ENCODE measurements at places on chromosomes 5 and 9. TPM values are rescaled to one million over a fixed set of nuclear protein-coding genes. Genes with fewer than 3 reads are reported as not detected.
A peak's percentile ranks its signal among the peaks of the same experiment; 100 is the strongest.

IFNK gene
- polyA plus RNA-seq = not detected

C5orf58 gene
- polyA plus RNA-seq = 0.35 TPM

TIGD6 gene
- 2.6 TPM for polyA plus RNA-seq

GRCh38 chr5:133121080-133121479 is 69.3 kb downstream of the HSPA4 start:
- DNase-seq = no peak

DNA sequence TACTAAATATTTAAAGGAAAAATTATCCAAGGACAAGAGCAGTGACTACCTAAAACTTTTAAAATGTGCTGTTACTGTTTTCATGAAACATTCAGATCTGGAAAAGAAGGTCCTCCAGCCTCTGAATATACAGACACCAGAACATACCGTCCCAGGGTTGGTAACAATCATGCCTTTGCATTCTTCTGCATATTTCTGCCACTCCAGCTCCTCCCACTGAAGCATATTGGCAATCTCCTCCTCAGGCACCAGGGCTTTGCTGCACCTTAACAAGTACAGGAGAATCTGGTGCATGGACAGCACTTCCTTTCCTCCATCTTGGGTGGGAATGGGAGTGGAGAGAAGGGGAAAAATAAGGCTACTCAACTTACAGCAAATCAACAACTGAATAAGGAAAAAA is 60.0 kb downstream of the DROSHA start:
- DNase-seq = no peak

DNA sequence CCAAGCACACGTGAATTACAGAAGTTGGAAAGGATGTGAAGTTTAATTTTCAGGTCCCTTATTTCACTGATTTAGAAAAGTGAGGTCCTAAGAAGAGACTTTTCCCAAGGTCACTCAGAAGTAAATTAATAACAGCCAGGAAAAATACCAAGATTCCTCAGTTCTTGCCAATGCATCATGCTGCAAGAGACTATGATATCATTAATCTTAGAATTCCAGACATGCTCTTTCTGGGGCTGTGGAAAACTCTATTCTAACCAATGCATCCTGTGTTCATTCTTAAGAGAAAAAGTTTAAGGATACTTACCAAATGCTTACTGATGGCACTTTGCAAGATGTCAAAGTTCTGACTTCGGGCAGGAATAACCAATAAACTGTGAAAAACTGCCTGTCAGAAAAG is 42.8 kb downstream of the TEX10 start:
- DNase-seq = no peak

- DNase-seq = peak; percentile 74
Observed at GRCh38 chr5:392431-392988, 50.5 kb upstream of the EXOC3 start.

GRCh38 chr9:126534431-126535186 is 79.1 kb upstream of the LMX1B start:
- peak; percentile 77 for DNase-seq

- no peak for DNase-seq
Observed at GRCh38 chr9:134291452-134291881, 34.8 kb upstream of the RXRA start.
